ENCODE measurements at places on chromosomes 2 and 18.

DNA sequence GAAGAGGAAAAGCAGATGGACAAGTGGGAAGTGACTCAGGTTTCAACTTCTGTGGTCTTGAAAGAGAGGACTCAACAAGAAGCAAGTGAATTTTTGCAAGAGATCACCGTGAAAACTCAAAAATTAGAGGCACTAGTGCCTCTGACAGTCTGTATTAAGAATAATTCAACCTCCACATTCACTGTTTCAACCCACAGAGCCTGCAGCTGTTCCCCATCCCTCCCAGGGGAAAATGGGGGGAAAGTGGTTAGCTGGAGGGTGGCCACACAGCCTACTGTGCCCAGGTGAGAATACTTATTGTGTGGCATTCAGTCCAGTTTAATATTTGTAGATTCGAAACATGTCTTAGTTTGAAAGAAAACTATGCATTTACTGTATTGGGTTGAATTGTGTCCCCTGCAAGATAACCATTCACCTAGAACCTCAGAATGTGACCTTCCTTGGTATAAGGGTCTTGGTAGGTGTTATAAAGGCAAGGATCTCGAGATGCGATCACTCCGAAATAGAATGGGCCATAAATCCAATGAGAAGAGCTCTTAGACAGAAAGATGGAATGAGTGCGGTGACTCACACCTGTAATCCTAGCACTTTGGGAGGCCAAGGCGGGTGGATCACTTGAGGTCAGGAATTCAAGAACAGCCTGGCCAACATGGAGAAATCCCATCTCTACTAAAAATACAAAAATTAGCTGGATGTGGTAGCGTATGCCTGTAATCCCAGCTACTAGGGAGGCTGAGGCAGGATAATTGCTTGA lies 94.3 kb downstream of the IRS1 start:
- no peak for DNase-seq

GRCh38 chr2:67055387-67056304 lies 341.5 kb upstream of the ETAA1 start:
- no peak for DNase-seq

DNA sequence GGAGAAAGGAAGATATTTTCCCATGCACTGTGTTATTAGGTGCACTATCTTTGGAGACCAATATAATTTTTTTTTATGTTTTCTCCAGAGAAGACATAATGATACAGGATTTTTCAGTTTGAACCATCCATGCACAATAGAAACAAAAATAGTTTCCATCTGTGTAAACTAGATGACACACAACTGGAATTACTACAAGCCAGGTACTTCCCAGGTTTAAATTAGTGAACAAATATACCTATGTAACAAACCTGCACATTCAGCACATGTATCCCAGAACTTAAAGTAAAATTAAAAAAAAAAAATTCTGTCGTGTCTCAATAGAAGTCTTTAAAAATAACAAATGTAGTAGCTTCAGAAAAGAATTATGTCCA lies 1616.8 kb upstream of the ACVR2A start:
- DNase-seq: no peak

DNA sequence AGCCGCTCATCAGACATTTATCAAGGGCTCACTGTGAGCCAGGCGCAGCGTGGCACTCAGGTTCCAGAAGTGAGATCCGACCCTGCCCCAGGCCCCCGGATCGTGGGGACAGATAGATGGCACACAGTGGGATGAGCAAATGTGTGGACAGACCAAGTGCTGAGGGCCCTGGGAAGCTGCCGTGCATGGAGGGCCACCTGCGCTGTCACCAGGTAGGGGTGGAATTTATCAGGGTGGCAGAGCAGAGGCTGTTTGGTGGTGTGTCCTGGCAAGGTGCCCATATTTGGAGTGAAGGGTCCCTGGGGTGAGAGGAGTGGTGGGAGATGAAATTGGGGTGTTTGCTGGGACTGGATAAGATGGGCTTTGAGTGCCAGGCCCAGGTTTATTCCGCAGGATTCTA lies 92.8 kb upstream of the HS6ST1 start:
- DNase-seq: no peak

DNA sequence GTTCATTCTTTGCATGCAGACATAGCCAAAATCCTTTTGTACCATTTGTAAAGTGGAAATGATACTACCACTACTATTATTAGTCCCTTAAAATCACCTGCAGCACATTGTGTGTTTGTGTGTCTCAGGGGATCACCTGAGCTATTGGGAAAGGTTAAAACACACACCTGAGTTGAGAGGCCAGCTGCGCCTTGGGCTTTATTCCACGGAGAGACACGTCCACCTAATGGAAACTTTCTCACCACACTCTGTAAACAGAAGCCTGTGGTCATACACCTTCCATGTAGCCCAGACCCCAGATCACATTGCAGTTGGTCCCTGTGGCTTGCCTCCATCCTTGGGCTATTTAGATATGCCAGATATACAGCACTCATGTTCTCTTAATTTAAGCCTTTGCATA lies 81.8 kb upstream of the SH3BP4 start:
- DNase-seq: no peak

GRCh38 chr18:23136326-23137096 lies 1.2 kb downstream of the CABLES1 start:
- DNase-seq: no peak

DNA sequence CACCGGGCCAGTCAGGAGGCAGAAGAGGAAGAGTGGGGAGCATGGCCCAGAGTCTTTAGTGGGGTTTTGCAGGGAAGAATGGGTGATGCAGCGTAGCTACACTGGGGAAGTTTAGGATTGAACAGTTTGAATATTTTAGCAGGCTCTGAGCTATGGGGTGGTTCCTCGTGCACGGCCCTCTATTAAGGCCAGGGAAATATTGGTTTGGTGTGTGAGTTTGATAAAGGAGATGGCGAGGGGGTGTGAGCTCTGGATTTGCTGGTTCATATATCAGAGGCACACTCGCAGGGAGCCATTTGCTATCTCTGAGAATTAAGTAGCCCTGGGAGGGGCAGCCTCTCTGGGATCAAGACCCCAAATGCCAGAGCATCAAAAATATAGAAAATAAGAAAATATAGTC lies 50.1 kb downstream of the BOLA3 start:
- DNase-seq: no peak

DNA sequence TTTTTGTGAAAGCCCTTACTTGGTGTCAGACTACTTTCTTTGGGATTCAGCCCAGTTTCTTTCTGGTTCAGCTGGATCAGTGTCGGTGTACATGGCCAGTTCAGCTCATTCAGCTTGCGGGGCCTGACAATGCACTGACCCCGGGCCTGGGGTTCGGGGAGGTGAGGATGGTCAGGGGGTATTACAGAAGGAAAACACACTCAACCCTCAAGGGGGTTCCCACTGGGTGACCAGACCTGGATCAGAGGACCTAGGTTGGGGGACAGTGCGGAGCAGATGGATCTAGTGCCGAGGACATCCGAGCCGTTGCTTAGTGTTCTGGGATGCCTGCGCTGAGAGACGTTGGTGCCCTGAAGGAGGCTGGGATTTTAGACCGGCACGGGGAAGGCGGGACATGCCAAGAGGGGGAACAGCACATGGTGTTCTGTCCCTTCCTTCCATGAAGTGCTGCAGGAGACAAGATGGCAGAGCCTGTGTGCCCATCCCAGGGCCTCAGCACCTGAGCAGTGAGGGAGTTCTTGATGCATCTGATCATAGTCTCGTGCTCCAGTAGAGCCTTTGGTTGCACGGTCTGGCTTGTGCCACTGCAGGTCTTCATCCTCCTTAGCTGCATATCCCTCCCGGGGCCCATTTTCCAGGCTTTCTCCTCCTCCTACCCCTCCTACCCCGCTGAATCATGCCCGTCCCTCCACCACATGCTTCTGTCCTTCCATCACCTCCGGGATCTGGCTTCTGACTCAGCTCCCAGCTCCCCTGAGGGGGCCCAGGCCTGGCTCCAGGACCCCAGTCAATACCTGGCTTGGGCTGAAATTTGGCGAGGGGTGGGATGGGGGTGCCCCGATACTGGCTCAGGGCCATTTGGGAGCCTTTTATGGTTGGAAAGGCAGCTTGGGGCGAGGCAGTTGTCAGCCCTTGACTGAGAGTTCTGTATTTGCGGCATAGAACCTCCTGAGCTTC lies 18.0 kb downstream of the SPEG start:
- no peak for DNase-seq

DNA sequence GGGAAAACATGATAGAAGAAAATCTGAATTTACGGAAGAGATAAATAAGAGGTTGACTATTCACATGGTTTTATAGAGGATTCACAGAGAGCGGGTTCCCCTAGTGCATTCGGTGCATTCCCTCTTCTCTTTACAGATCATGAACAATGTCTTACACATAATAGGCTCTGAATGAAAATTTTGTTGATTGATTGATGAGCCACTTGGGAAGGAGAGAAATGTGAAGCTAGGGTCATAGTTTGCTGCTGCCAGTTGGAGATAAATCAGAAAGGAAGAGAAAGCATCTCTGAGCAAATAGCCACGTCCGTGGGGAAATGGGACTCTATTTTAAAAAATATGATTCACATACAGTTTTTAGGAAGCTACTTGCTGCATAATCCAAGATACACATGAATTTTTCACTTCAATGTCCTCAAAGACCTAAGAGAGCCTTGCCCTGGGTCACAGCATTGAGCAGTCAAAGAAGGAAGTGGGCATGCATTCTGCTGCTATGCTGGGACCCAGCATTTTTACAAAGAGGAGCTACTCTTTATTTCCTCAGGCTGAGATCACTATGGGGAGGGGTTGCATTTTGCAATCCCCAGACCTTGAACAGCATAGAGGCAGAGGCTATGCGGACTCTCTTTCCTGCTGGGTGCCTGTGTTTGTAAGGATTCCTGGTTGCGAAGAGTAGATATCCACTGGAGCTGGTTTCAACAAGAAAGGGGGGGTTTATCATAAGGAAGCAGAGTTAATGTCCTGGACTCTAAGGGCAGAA lies 395.3 kb downstream of the TSN start:
- no peak for DNase-seq

- DNase-seq: no peak
Observed at GRCh38 chr2:100809506-100809905, 10.4 kb upstream of the NPAS2 start.

DNA sequence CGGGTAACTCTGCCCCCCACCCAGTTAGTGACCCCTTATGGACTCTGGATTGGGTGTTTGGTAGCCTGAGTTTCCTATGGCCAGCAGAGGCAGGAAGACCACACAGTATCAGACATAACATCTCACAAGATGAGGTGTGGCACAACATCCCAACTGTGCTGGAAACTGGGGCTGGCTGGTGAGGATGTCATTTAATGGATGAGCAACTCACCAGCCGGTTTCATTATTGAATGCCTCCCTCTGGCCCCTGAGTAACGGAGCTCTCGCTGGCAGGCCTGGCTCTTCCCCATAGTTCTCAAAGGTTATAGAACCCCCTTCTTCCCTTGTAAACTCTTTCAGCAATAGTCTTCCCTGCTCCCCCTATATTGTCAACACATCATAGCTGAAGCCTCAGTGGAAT lies 195.0 kb downstream of the BCL11A start:
- no peak for DNase-seq

- no peak for DNase-seq
Observed at GRCh38 chr2:226578879-226579278, 220.7 kb downstream of the IRS1 start.

DNA sequence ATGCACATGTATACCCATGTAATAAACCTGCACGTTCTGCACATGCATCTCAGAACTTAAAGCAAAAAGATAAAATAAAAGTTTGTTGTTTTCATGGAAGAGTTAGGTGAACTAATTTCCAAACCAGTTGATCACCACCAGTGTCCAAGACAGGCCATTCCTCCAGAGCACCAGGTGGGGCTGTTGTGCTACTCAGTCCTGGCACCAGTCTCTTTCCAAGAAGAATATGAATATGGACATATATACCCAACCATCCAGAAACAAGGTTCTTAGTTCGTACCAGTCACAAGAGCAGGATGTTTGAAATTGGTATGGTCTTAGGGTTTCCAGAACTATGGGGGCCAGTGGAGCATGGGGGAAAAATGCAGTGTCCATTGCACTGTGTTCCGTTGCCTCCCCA lies 17.2 kb upstream of the TNP1 start:
- no peak for DNase-seq

DNA sequence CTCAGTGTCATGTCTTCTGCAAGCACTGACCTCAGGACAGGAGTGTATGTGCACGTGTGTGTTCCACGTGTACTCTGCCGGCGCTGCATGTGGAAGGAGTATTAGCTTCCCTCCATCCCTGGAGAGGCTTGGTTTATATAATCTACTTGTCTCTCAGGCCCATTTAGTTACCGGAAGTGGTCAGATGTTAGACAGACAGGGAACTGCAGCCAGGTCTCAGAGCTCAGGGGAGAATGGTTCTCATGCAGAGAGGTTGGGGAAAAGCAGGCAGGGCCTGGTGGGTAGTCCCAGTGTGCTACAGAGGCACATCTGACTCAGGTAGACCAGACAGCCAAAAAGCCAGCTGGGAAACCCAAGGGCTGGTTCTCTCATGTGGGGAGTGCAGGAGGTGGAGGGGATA lies 167.9 kb downstream of the CTIF start:
- DNase-seq: no peak

DNA sequence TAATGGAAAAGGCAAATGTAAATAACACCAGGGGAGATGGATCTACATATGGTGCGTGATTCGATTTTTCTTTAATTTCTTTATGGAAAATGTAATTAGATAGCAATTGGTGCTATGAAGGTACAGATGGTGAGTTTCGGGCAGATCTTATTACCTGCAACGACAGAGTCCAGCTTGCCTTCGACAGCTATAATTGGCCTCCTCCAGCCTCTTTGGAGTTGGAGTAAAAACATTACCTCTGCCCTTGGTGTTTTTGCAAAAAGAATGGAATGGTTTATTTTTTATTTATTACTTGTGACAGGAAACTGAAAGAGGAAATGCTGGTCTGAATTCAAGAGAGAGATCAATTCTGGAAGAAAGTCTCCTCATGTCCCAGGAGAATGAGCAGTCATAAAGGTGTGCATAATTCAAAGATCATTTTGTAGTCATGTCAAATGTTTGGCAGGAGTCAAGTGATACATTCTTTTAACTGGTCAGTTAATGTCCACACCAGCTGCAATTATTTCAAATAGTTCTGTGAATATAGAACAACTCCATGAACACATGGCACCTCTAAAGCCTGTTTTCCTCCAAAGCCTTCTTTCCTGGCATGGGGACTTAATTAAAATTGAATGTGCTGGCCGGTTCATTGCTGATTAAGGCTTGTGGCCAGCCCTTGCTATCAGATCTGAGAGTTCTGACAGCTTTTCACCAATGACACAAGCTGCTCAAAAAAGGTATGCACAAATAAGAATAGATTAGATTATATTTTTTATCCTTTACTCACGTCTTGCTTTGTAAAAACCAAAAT lies 46.9 kb upstream of the KCNH7 start:
- DNase-seq: no peak

GRCh38 chr2:192146069-192147015 lies 48.4 kb downstream of the TMEFF2 start:
- peak; percentile 17 for DNase-seq

DNA sequence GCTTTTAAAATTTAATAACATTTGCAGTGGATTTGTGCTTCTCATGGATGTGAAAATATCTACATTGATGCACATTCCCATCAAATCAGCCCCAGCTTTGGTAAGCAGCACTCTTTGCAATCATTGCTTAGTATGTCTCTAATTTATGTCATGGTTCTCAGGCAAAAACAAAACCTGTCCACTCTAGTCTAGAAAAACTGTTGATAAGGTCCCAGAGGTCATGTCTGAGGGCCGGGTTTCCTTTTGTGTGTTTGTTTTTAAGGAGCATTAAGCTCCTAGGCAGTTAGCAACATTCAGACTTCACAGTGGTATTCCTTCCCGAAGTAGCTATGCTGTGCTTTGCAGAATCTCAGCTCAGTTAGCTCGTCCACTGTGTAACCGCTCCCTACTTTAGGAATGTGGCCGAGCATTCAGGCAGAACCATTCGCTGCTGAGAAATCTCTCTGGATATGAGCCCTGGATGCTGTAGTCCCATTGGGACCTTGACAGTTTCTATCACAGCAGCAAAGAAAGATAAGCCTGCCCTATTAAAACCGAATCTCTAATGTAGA lies 4.0 kb downstream of the DIPK1C start:
- no peak for DNase-seq

Data from activated CD4-positive, alpha-beta T cell treated with anti-CD3 and anti-CD28 coated beads, Interleukin-2, Interleukin-6, amounts not matched to agents 100 ng/mL and 50 ng/mL, durations not matched to agents 16 hours and 8 hours (primary cell).